GM12878 (cell line): ENCODE measurements at places on chromosomes 6 and 20. TPM values are rescaled to one million over a fixed set of nuclear protein-coding genes. Genes with fewer than 3 reads are reported as not detected.

The RSPO4 gene
- not detected in 2 replicates for total RNA-seq

The ASXL1 gene
- 86.0 and 87.6 TPM in 2 replicates for total RNA-seq

The RBPJL gene
- 0.18 TPM in 1 of 2 replicates, not detected in the other for total RNA-seq

The CGAS gene
- 25.7 and 25.8 TPM in 2 replicates for total RNA-seq

The METTL24 gene
- not detected in 2 replicates for total RNA-seq

The PRR18 gene
- 8.2 and 8.8 TPM in 2 replicates for total RNA-seq

The OR2W1 gene
- total RNA-seq, result not detected in 2 replicates

The SLCO4A1 gene
- 13.3 and 16.1 TPM in 2 replicates for total RNA-seq

The HNF4A gene
- 0.16 and 0.21 TPM in 2 replicates for total RNA-seq

The ENPP1 gene
- total RNA-seq, result 0.05 and 0.16 TPM in 2 replicates

The ADGRF4 gene
- total RNA-seq, result not detected in 2 replicates

The ITPA gene
- 78.7 and 86.1 TPM in 2 replicates for total RNA-seq

DNA sequence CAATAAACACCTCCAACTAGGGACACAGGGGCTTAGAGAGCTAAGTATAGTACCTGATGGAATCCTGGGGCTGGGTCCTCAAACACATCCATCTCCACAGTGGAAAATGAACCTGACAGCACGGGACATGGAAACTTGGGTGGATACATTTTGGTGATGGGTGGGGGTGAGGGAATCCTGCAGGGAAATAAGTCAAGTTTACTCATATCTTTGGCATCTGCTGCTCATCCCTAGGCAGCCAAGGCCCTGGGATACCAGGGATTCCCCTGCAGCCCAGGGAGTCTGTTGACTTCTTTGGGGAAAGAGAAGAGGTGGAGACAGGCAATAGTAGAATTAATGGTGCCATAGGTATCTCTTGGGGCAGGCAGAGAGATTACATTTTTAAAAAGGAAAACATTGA lies 6.6 kb downstream of the APOBEC2 start:
- DNase-seq, result no peak

DNA sequence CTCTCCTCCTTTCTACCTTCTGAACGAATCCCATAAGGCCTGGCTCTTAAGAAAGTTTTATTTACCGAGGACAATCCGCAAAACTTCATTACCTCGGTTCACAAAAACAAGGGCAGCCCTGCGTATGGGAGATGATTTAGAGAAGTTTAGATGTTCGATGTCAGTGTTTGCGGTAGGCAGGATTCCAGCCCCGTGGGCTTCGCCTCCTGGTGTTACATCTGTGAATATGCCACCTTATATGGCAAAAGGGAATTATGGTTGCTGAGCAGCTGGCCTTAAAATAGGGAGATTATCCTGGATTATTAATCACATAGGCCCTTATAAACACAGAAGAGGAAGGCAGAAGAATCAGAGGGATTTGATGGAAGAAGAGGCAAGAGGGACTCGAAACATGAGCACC lies 21.1 kb downstream of the BMP6 start:
- no peak for DNase-seq

- no peak for DNase-seq
Measured at GRCh38 chr20:22861231-22861980, 173.7 kb upstream of the SSTR4 start.

DNA sequence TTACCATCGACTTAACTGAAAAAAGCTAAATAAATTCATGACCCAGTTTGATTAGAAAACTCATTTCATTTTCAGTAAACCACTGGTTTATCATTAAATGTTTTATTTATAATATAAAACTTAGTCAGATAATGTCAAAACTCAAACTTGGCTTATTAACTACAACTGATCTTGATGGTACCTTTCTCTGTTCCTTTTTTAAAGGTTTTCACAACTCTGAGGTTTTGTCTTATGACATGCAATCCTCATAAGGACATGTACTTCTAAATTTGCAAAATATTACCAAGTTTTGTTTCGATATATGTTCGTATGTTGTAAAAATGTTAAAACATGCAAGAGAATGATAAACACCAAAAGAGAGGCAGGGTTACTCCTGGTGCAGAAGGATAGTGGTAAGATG lies 82.5 kb upstream of the PDE10A start:
- no peak for DNase-seq

DNA sequence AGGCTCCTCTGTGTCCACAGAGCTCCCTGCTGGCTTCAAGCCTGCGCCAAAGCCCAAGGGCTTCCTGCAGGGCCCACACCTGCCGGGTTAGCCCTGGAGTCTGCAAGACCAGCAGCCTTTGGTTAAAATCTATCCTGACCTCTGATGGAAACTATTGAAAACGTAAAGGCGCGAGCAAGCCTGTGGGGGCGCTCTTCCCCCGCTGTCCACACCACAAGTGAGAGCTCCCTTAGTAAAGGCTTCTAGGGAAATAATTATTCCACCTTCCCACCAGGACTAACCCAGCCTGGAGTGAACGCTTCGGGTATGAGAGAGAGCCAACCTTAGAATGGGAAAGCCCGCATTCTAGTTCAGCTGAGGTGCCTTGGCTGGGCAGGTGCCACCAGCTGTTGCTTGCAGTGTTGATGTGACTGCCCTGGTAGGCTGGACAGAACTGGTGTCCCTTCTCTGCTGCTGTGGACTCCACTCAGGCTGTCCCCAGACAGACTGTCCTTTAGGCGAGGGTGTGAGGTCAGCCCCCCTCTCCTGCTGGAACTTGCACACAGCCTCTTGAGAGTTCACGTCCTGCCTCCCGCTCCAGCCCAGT lies 68.7 kb downstream of the SYTL3 start:
- no peak for DNase-seq

GRCh38 chr6:453152-453551 lies 61.6 kb downstream of the IRF4 start:
- DNase-seq, result no peak

DNA sequence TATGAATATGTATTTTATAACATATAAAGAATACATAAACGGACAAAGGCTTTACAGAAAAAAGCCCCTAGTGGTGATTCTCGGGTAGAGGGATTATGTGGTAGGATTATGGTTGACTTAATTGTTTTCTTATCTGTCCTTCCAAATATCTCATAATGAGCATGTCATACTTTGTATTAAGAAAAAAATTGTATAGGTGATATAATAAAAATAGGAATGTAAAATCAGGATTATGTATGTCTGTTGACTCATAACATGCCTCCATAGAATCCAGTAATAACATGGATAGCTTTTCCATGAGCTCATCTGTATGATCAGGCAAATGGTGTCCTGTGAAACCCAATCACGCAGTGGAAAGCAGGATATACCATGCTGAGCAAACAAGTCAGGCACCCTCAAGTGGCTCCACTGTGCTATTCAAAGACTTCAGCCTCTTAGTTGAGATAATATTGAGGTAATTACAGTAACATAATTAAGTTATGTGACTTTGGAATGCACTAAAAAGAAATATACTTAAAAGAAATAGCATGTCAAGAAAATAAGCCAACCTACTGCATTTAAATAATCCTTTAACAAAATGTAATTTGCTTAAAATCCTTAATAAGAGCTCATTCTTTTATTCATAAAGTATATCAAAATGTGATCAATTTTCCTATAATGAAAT lies 39.6 kb upstream of the PRELID3B start:
- no peak for DNase-seq

DNA sequence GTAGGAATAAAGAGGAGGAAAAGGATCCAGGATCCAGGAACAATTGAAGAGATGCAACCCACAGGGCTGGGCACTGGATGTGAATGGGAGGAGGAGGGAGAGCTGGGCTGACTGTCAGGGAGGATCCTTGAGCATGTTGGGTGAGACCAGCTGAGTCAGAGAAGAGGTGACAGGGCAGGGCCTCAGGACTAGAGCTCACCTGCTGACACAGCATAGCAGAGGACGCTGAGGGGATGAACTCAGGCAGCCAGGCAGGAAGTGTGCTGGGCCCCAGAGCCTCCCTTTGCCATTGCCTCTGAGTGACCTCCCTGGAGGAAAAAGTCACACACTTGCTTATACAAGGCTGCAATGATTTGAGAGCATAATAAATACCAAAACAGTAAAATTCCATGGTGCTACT lies 72.3 kb downstream of the ZNF133 start:
- DNase-seq, result no peak

- DNase-seq, result no peak
Measured at GRCh38 chr20:41223112-41223511, 85.8 kb downstream of the PLCG1 start.

DNA sequence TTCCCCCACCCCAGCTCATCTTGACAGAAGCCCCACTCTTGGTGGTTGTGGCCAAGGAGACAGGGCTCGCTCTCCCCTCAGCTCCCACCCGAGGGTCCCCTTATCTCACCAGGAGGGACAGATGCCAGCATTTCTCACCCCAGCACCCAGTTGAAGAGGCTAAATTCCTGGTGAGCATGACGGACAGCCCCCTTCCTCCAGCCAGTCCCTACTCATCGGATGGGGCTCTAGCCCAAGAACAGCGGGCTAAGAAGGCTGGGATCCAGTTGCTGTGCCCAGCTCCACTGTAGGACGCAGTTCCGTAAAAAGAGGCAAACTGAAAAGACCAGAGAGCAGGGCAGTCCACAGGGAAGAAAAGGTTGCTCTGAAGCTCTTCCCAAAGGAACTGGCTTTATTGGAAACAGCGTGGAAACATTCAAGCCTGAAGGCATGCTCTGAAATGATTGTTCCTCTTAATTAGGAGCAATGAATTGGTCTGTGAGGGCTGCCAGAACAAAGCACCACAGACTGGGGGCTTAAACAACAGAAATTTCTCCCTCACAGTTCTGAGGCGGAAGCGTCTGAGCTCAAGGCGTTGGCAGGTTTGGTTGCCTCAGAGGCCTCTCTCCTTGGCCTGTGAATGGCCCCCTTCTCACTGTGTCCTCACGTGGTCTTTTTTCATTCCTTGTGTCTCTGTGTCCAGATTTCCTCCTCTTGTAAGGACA lies 17.9 kb upstream of the KIF25 start:
- no peak for DNase-seq

DNA sequence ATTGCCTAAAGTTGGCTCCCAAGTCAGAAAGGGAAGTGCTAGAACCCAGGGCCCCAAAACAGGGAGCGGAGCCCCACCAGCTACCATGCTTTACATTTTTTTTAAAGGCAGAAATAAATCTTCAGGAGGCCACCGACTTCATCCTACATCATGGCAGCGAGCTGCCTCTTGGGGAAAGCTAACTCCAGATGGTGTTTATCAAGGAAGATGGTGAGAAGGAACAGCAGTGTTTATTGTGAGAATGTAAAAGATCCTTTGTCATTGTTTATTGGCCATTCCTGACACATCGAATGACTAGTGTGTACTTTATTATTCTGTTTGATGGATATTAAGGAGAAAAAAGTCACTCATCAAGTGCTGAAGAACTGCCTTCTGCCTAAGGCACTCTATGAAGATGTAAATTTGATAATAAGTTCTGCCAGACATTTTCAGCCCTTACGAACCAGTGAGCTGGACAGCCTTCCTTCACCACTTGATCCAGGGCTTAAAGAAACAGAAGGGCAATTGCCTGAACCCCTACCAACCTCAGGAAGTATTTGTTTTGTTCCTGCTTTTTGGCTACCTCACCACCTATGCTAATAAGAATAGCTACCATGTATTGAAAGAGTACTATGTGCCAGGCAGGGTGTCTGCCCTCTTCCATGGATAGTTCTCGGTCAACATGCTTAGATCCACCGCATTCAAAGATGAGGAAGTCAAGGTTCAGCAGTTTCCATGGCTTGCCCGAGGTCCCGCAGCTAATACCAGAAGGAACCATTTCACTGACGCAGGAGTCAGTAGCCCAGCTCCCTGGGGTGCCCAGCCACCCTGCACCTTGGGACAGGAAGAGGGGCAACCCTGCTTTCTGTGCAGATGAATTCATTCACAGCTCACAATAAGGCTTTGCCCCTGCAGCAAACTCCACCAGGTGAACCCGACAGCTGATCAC lies 194.7 kb upstream of the RREB1 start:
- DNase-seq, result no peak

- DNase-seq, result no peak
Measured at GRCh38 chr20:44745598-44746366, at the start of gene KCNK15. Gene KCNK15, plus strand, starts transcription at chr20:44745865. Its CDS starts 46 bp downstream, at chr20:44745911.

GRCh38 chr6:87791029-87791428 lies 89.0 kb upstream of the AKIRIN2 start:
- no peak for DNase-seq

GRCh38 chr20:651713-652614 lies 1.0 kb downstream of the SRXN1 start:
- no peak for DNase-seq

GRCh38 chr6:14703586-14703985 lies 542.3 kb upstream of the JARID2 start:
- DNase-seq, result no peak

GRCh38 chr6:47836639-47837038 lies 54.8 kb downstream of the OPN5 start:
- DNase-seq, result no peak
